ENCODE measurements at places on chromosomes 12 and 14.

- no peaks in the 10 kb centered on the region for H3K27me3 ChIP-seq
- peaks cover 16% of the 10 kb centered on the region for H3K4me1 ChIP-seq
- no peaks in the 10 kb centered on the region for H3K36me3 ChIP-seq
These were observed 38.1 kb upstream of the CDK17 start for GRCh38 chr12:96438330-96438729.

GRCh38 chr12:46490635-46491034, 118.1 kb upstream of the SLC38A2 start:
- peaks cover 44% of the 10 kb centered on the region for H3K4me1 ChIP-seq
- H3K27ac ChIP-seq: peak overlapping the region; percentile 29
- no peak for DNase-seq
- no peaks in the 10 kb centered on the region for H3K36me3 ChIP-seq

GRCh38 chr14:85534458-85535293, 4.7 kb downstream of the FLRT2 start:
- H3K27ac ChIP-seq: peak overlapping the region; percentile 26
- no peaks in the 10 kb centered on the region for H3K36me3 ChIP-seq
- peaks cover 38% of the 10 kb centered on the region for H3K4me1 ChIP-seq
- H3K4me3 ChIP-seq: peak overlapping the region; percentile 73
- DNase-seq: peak; percentile 87

DNA sequence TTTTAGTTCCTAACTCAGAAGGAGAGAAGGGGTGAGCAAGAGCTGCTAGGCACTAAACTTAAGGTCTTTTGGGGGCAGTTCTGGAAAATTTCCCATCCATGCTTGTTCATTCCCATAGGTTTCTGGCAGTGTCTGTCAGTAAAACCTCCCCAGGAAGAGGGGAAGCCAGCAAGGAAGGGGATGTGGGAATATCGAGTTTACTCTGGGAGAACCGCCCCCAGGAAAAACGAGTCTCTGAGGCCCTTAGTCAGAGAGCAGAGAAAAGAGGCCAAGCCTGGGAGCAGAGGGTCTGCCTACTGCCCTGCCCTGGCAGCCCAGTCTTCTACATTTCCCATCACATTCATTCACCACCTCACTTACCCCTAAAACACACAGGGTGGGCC, 55.9 kb downstream of the TMCC3 start:
- DNase-seq: no peak
- no peaks in the 10 kb centered on the region for H3K36me3 ChIP-seq
- H3K27ac ChIP-seq: no peak overlapping the region
- H3K4me3 ChIP-seq: no peak overlapping the region

GRCh38 chr14:96783043-96783914, 13.9 kb upstream of the VRK1 start:
- no peaks in the 10 kb centered on the region for H3K36me3 ChIP-seq
- H3K4me1 ChIP-seq: no peaks in the 10 kb centered on the region
- no peak overlapping the region for H3K4me3 ChIP-seq
- peaks cover 7% of the 10 kb centered on the region for H3K27me3 ChIP-seq
- DNase-seq: no peak

- no peaks in the 10 kb centered on the region for H3K36me3 ChIP-seq
- no peak overlapping the region for H3K27ac ChIP-seq
- no peak overlapping the region for H3K4me3 ChIP-seq
- no peaks in the 10 kb centered on the region for H3K27me3 ChIP-seq
- DNase-seq: no peak
These were observed 12.0 kb downstream of the TMEM119 start for GRCh38 chr12:108585864-108586263.

GRCh38 chr12:62562846-62563245, 96.2 kb downstream of the MON2 start:
- no peak for DNase-seq
- peak overlapping the region; percentile 54 for H3K27ac ChIP-seq
- no peaks in the 10 kb centered on the region for H3K27me3 ChIP-seq
- peaks cover 7% of the 10 kb centered on the region for H3K4me1 ChIP-seq
- no peak overlapping the region for H3K4me3 ChIP-seq

GRCh38 chr14:100222224-100223093, 16.5 kb upstream of the YY1 start:
- DNase-seq: peak; percentile 35
- H3K4me1 ChIP-seq: peaks cover 14% of the 10 kb centered on the region
- H3K4me3 ChIP-seq: peak overlapping the region; percentile 77
- peak overlapping the region; percentile 59 for H3K27ac ChIP-seq
- no peaks in the 10 kb centered on the region for H3K27me3 ChIP-seq
- H3K36me3 ChIP-seq: no peaks in the 10 kb centered on the region

GRCh38 chr14:93970965-93971634, 5.3 kb downstream of the ASB2 start:
- no peaks in the 10 kb centered on the region for H3K36me3 ChIP-seq
- peak overlapping the region; percentile 70 for H3K4me3 ChIP-seq
- H3K27me3 ChIP-seq: no peaks in the 10 kb centered on the region
- peak; percentile 90 for DNase-seq
- H3K4me1 ChIP-seq: peaks cover 6% of the 10 kb centered on the region

GRCh38 chr12:111870706-111871105, 28.7 kb downstream of the MAPKAPK5 start:
- H3K36me3 ChIP-seq: peaks cover 53% of the 10 kb centered on the region
- H3K27ac ChIP-seq: no peak overlapping the region
- H3K27me3 ChIP-seq: no peaks in the 10 kb centered on the region
- DNase-seq: no peak

GRCh38 chr14:87643005-87643404, 350.0 kb downstream of the GALC start:
- no peak overlapping the region for H3K4me3 ChIP-seq
- H3K4me1 ChIP-seq: no peaks in the 10 kb centered on the region
- DNase-seq: no peak
- H3K27ac ChIP-seq: no peak overlapping the region
- no peaks in the 10 kb centered on the region for H3K36me3 ChIP-seq

- H3K36me3 ChIP-seq: no peaks in the 10 kb centered on the region
- no peaks in the 10 kb centered on the region for H3K4me1 ChIP-seq
- peaks cover 14% of the 10 kb centered on the region for H3K27me3 ChIP-seq
These were observed 191.7 kb upstream of the GSC start for GRCh38 chr14:94961386-94962165.

GRCh38 chr14:92586963-92587699, 73.5 kb downstream of the RIN3 start:
- peaks cover 20% of the 10 kb centered on the region for H3K4me1 ChIP-seq
- peaks cover 9% of the 10 kb centered on the region for H3K36me3 ChIP-seq
- DNase-seq: no peak
- peak overlapping the region; percentile 74 for H3K27ac ChIP-seq
- H3K27me3 ChIP-seq: no peaks in the 10 kb centered on the region
- H3K4me3 ChIP-seq: no peak overlapping the region

- no peaks in the 10 kb centered on the region for H3K4me1 ChIP-seq
- no peak for DNase-seq
- no peaks in the 10 kb centered on the region for H3K36me3 ChIP-seq
- no peaks in the 10 kb centered on the region for H3K27me3 ChIP-seq
- no peak overlapping the region for H3K4me3 ChIP-seq
These were observed 93.6 kb downstream of the STAB2 start for GRCh38 chr12:103680591-103681141.

- H3K36me3 ChIP-seq: peaks cover 26% of the 10 kb centered on the region
- no peaks in the 10 kb centered on the region for H3K27me3 ChIP-seq
- no peak overlapping the region for H3K4me3 ChIP-seq
- no peak for DNase-seq
These were observed 53.6 kb downstream of the FBXW8 start for GRCh38 chr12:116964054-116965050.

GRCh38 chr12:102232036-102232435, 34.4 kb upstream of the PMCH start:
- H3K27me3 ChIP-seq: no peaks in the 10 kb centered on the region
- H3K4me3 ChIP-seq: no peak overlapping the region
- DNase-seq: no peak
- H3K4me1 ChIP-seq: no peaks in the 10 kb centered on the region
- H3K27ac ChIP-seq: no peak overlapping the region

GRCh38 chr12:79378496-79378895, 312.3 kb downstream of the PAWR start:
- no peak overlapping the region for H3K4me3 ChIP-seq
- H3K27ac ChIP-seq: no peak overlapping the region
- H3K27me3 ChIP-seq: no peaks in the 10 kb centered on the region
- H3K4me1 ChIP-seq: peaks cover 6% of the 10 kb centered on the region
- no peak for DNase-seq
- H3K36me3 ChIP-seq: no peaks in the 10 kb centered on the region

DNA sequence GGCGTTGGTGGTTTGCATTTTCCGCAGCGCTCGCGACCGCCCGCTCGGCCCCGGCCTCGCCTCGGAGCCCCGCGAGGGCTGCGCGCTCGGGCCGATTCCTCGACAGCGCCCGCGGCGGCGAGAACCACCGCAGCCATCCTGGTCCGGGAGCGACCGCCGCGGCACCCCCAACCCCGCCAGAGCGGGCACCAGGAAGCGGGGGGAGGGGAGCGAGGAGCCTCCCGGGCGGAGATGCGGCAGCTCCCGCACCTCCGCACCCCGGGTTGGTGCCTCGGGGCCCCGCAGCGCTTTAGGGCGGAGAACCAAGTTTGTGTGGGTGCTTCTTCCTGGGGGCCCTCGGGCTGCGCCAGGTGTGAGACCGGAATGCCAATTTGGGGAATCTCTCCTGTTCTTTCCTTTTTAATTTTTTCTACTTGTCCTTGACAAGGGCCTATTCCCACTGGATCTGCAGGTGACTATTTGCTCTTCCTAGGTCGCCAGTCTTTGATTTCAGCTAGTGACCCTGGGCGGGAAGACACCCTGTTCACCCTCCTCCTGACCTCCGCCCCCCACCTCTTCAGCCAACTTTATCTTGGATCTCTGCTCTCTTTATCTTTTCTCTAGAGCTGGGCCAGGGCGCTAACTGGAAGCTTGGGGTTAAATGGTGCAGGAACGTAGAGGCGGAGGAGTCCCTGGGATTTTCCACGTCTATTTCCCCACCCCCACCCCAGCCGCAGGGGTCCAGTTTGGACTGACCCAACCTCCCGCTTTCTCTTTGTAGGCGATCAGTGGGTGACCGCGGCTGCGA, at the start of gene SOCS2:
SOCS2 (plus strand) TSS at position 751 of the 787 bp plus-strand sequence. CDS start 223 bp downstream, outside the sequence.
- peaks cover 4% of the 10 kb centered on the region for H3K36me3 ChIP-seq
- H3K4me3 ChIP-seq: peak within 1 kb of the TSS; percentile 91
- DNase-seq: peak; percentile 77
- H3K4me1 ChIP-seq: peaks cover 11% of the 10 kb centered on the region
- no peaks in the 10 kb centered on the region for H3K27me3 ChIP-seq

DNA sequence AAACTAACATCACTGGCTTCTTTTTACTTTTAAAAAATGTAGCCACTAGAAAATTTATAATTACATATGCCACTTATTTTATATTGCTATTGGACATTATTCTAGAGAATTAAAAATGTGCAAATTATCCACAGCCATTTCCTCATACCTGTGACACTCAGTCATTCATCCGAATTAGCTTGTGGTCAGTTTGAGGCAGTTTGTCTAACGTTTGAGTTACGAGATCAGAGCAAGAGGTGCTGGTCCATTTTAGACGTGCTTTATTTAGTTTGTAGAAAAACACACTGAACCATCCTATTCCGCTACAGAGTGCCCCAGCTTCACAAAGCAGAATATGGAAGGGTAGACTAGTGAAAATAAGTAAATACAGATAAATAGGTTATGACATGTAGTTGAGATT, 513.0 kb downstream of the NRXN3 start:
- no peaks in the 10 kb centered on the region for H3K36me3 ChIP-seq
- no peaks in the 10 kb centered on the region for H3K4me1 ChIP-seq
- DNase-seq: no peak
- no peaks in the 10 kb centered on the region for H3K27me3 ChIP-seq
